Right cardiac atrium (tissue), 5 donors: ENCODE measurements at places on chromosomes 13 and 19. TPM values are rescaled to one million over a fixed set of nuclear protein-coding genes. Genes with fewer than 3 reads are reported as not detected.

DNA sequence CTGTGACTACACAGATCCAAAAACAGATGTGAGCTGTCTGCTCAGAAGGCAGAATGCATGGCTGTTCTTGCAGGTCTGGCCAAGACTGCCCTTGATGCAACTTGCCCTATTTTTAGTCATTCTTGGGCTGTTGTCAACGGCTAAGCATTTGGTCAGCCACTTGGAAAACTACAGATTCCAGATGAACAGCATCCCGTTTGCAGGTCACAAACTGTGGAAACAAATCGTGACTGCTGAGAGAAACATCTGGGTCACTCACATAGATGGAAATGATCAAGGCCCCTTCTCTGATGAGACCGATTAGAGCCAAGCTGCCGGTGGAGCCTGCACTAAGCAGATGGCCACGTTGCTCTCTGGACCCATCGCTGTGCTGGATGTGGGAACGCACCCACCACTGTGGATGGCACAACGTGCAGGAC is 15.4 kb upstream of the METTL21C start:
- DNase-seq, result no peak

GRCh38 chr19:5397804-5398692 is 57.2 kb upstream of the ZNRF4 start:
- DNase-seq, result no peak

- no peak for DNase-seq
These were observed 117.5 kb downstream of the CRYL1 start for GRCh38 chr13:20408181-20408580.

DNA sequence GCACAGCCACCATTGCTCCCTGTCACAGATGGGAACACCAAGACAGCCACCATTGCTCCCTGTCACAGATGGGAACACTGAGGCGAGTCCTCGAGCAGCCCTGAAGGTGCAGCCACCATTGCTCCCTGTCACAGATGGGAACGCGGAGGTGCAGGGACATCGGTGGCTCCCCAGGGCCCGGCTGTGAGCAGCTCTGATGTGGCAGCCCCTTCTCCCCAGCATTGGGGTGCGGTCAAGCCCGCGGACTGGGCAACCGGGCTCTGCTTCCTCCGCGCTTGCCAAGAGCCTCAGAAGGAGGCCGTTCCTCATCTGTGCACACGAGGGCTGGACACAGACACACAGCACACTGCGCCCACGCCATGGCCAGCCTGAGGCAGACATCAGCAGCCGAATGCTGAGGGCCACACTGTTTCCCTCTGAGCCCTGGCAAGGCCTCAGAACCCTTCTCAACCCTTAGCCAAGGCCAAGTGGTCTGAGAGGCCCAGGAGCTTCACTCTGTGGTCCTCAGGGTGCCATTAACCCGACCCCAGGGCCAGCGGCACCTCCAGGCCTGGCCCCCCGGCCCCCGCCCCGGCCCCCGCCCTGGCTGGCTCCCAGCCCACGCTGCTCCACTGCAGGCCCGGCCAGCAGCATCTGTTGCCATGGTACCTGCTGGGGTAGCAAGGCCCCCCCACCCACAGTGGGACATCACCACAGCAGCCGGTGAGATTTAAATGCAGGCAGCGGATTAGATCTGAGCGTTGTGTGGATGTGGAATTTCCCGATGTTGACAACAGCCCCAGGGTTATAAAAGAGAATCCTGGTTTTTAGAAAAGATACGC is 18.4 kb downstream of the C2CD4C start:
- no peak for DNase-seq

GRCh38 chr19:38527466-38528136 is 90.2 kb downstream of the MAP4K1 start:
- no peak for DNase-seq

DNA sequence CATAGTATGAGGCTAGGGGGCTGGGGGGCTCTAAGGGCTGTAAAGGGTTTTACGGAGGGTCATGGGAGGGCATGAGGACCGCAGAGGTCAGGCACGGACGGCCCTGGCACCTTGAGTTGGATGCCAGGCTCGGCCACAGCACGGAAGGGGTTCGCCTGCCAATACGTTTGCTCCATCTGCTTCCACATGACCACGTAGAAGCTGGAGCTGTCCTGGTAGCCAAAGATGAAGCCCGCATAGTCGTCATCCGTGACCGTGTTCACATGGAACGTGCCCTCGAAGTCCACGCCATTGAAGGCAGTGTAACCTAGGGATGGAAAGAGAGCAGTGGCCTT is 6.4 kb downstream of the COMP start:
- DNase-seq, result no peak

DNA sequence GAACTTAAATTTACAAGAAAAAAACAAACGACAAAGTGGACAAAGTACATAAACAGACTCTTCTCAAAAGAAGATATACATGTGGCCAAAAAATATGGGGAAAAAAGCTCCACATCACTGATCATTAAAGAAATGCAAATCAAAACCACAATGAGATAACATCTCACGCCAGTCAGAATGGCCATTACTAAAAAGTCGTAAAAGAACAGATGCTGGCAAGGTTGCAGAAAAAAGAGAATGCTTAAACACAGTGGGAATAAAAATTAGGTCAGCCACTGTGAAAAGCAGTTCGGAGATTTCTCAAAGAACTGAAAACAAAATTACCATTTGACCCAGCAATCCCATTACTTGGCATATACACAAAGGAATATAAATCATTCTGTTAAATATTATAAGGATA is 132.7 kb downstream of the UGGT2 start:
- no peak for DNase-seq

DNA sequence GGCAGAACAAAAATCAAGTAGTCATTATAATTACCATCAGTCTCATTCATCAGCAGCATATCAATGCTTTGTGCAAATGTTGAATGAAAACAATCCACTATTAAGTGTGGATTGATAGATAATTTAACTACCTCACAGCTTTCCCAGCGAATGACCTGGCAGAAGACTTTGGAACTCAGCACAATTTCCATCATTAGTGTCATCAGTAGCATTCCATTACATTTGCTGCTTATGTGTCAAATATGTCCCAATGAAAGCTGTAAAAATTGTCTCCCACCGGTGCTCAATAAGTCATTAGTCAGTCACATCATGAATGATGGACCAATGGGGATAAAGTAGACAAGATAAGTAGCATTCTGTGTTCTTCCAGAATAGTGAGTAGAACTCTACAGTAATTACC is 1513.5 kb upstream of the PRR20A start:
- DNase-seq, result no peak

CD33 gene
- total RNA-seq, result 6.0 TPM

ZNF567 gene
- total RNA-seq, result 5.0 TPM

MYBPC2 gene
- not detected for total RNA-seq

GARIN5A gene
- 0.86 TPM for total RNA-seq
